ENCODE measurements at places on chromosomes 13 and 19.

GRCh38 chr13:113493315-113493951, 2.9 kb upstream of the DCUN1D2 start:
- no peak overlapping the region for H3K4me3 ChIP-seq
- H3K27me3 ChIP-seq = no peaks in the 10 kb centered on the region
- H3K27ac ChIP-seq = no peak overlapping the region
- H3K36me3 ChIP-seq = peaks cover 14% of the 10 kb centered on the region
- DNase-seq = no peak

GRCh38 chr19:16452325-16452724, 19.4 kb downstream of the EPS15L1 start:
- DNase-seq = no peak
- H3K4me1 ChIP-seq = peaks cover 10% of the 10 kb centered on the region
- H3K4me3 ChIP-seq = no peak overlapping the region

GRCh38 chr13:63643543-63643942, 2227.9 kb upstream of the PCDH20 start:
- H3K4me3 ChIP-seq = no peak overlapping the region
- no peaks in the 10 kb centered on the region for H3K36me3 ChIP-seq
- no peak for DNase-seq
- no peaks in the 10 kb centered on the region for H3K27me3 ChIP-seq
- H3K27ac ChIP-seq = no peak overlapping the region
- no peaks in the 10 kb centered on the region for H3K4me1 ChIP-seq

DNA sequence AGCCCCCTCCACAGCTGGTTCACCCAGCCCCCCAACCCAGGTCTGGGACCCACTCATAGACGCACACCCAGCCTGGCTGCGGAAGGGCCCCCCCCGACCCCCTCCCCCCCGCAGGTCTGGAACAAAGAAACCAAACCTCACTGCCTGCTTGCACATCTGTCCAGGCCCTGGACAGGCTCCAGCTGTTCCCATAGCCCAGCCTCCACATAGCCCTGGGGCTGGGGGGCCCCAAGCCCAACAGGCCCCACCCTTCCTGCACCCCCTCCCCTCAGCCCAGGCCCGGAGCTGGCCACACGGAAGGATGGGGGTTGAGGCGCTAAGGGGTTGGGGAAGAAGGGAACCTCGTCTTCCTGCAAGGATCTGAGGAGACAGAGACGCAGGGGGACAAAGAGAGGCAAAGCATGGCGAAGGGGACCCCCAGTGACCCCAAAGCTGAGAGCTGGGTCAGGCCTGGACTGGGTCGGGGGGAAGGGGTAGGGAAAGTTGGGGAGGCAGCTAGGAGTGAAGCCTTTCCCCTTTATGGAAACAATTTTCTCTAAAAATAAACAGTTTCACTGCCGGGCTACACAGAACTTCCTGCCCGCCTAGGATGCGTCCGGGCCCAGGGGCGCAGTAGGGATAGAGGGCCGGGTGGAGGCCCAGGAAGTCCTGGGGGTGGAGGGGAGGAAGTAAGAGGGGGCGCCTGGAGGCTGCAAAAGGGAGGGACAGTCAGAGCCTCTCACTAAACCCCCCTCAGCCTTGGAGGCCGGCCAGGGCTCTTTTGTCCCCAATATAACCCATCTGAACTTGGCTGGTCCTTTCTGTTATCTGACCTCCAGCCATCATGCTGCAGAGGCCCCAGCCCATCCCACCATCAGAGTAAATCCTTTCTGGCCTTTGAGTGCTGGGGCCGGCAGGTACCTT, 2.4 kb downstream of the KANK2 start:
- H3K27me3 ChIP-seq = no peaks in the 10 kb centered on the region
- H3K4me3 ChIP-seq = no peak overlapping the region
- peaks cover 5% of the 10 kb centered on the region for H3K36me3 ChIP-seq
- peaks cover 3% of the 10 kb centered on the region for H3K4me1 ChIP-seq
- DNase-seq = no peak

- no peak for DNase-seq
- no peak overlapping the region for H3K4me3 ChIP-seq
- no peaks in the 10 kb centered on the region for H3K36me3 ChIP-seq
- no peak overlapping the region for H3K27ac ChIP-seq
- H3K27me3 ChIP-seq = no peaks in the 10 kb centered on the region
Measured at GRCh38 chr19:51729781-51730180, 6.0 kb upstream of the HAS1 start.

- no peaks in the 10 kb centered on the region for H3K27me3 ChIP-seq
- no peak overlapping the region for H3K27ac ChIP-seq
- H3K36me3 ChIP-seq = no peaks in the 10 kb centered on the region
- H3K4me3 ChIP-seq = no peak overlapping the region
- no peak for DNase-seq
- peaks cover 3% of the 10 kb centered on the region for H3K4me1 ChIP-seq
Measured at GRCh38 chr13:44040818-44041100, 161.1 kb downstream of the LACC1 start.

DNA sequence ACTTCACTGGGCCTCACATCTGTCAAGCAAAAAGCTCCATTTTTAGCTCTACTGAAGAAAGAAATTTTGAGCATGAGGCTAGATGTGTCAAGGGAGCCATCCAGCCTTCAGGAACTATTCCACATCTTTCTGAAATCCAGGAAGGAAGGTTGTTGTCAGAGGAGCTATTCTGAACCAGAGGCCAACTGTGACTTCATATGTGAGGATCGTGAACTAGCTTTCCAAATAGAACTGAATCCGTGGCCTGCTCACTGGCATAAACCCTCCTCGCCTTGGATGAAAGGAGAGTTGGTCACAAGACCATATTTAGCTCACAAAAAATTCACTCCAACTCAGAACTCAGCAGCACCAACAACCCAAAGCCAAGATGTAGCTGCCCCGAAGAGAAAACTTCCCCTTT, 195.8 kb downstream of the FOXO1 start:
- H3K4me3 ChIP-seq = no peak overlapping the region
- DNase-seq = no peak
- no peaks in the 10 kb centered on the region for H3K36me3 ChIP-seq
- no peak overlapping the region for H3K27ac ChIP-seq

DNA sequence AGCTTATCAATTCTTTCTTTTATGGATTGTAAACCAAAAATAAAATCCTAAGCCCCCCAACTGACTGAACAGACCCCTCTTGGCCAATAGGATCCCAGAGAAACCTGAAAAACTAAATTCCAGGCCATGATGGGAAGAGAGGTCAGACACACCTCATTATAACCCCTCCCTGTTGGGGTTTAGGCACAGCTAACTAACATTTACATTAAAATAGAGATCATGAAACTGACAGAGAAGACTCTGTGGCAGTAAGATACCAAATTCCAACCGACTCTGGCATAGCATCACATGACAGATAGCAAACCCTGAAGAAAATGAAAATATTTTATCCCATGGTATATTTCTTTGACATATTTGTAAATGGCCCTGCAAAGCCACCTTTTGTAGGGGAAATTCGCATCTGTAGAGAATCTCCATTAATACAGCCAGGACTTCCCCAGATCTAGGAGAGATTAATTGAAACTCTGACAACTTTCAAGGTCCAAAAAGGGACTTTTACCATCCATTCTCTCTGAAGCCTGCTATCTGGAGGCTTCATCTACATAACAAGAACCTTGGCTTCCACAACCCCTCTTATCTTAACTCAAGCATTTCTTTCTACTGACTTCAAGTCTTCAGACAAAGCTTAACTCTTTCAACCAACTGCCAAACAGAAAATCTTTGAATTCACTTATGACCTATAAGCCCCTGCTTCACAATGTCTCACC, 27.1 kb upstream of the GAS6 start:
- H3K36me3 ChIP-seq = no peaks in the 10 kb centered on the region
- H3K4me3 ChIP-seq = no peak overlapping the region
- no peak for DNase-seq
- H3K27ac ChIP-seq = no peak overlapping the region

DNA sequence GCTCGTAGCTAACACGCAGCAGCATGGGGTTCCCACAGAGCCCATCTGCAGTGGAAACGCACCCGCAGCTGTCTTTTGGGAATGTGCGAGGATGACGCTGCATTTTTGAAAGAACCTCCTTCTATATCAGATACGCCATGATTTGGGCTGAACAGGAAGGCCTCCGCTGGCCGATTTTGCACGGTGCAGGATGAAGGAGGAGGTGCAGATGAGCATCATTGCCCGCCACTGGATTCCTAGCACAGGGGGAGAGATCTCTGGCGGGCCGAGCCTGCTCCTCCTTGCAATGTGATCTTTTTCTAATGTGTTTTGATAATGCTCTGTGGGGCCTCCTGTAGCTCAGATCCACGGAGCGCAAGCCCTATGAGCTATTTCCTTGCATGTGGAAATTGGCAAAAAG, 55.5 kb downstream of the EFNB2 start:
- no peak for DNase-seq
- H3K4me1 ChIP-seq = no peaks in the 10 kb centered on the region
- H3K27me3 ChIP-seq = no peaks in the 10 kb centered on the region
- no peak overlapping the region for H3K4me3 ChIP-seq
- H3K27ac ChIP-seq = no peak overlapping the region
- H3K36me3 ChIP-seq = no peaks in the 10 kb centered on the region

GRCh38 chr13:86567119-86567518, 767.9 kb upstream of the SLITRK6 start:
- no peak overlapping the region for H3K27ac ChIP-seq
- H3K4me3 ChIP-seq = no peak overlapping the region
- DNase-seq = no peak
- H3K4me1 ChIP-seq = no peaks in the 10 kb centered on the region
- H3K36me3 ChIP-seq = no peaks in the 10 kb centered on the region

DNA sequence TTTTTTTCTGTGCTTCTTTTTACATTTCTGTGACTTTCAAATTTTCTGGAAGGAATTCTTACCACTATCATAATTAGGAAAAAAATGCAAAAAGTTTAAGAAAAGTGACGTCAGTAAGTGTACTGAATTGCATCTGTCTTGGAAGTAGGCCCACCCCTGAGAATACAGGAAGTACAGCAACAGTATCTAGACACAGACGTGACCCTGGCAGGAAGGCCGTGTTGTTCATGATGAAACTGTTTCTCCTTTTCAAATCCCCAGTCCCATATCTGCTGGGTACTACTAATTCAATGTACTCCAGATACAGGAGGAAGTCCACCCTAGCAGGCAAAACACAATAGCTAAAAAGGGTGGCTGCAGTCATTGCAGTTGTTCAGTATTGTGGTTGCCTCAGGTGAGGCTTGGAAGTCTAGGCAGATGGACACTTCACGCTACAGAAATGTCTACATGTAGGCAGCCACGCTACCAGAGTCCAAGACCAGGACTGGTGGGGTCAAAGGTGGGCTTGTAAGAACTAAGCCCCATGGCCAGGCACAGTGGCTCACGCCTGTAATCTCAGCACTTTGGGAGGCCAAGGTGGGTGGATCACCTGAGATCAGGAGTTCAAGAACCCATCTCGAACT, 49.6 kb upstream of the MED4 start:
- no peaks in the 10 kb centered on the region for H3K4me1 ChIP-seq
- no peaks in the 10 kb centered on the region for H3K27me3 ChIP-seq
- no peaks in the 10 kb centered on the region for H3K36me3 ChIP-seq

DNA sequence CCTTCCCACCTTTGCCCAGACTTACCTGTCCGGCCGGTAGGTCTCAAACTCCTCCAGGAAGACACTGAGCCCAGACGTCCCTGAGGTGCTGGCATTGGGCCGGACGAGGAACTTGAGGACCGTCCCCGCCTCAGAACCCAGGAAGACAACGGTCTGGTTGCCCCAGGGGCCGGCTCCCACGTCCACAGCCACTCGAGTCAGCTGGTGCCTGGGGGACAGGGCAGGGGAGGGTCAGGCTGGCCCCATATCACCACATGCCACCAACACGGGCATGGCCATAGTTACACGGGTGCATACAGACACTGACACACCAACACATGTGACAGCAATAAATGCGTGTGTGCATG, 8.4 kb upstream of the LRG1 start:
- H3K4me1 ChIP-seq = no peaks in the 10 kb centered on the region
- no peaks in the 10 kb centered on the region for H3K27me3 ChIP-seq
- H3K36me3 ChIP-seq = peaks cover 25% of the 10 kb centered on the region
- H3K27ac ChIP-seq = no peak overlapping the region
- no peak overlapping the region for H3K4me3 ChIP-seq

GRCh38 chr13:52892925-52893324, 44.5 kb upstream of the PCDH8 start:
- no peaks in the 10 kb centered on the region for H3K36me3 ChIP-seq
- H3K27me3 ChIP-seq = no peaks in the 10 kb centered on the region
- H3K27ac ChIP-seq = no peak overlapping the region
- no peak overlapping the region for H3K4me3 ChIP-seq
- DNase-seq = no peak

DNA sequence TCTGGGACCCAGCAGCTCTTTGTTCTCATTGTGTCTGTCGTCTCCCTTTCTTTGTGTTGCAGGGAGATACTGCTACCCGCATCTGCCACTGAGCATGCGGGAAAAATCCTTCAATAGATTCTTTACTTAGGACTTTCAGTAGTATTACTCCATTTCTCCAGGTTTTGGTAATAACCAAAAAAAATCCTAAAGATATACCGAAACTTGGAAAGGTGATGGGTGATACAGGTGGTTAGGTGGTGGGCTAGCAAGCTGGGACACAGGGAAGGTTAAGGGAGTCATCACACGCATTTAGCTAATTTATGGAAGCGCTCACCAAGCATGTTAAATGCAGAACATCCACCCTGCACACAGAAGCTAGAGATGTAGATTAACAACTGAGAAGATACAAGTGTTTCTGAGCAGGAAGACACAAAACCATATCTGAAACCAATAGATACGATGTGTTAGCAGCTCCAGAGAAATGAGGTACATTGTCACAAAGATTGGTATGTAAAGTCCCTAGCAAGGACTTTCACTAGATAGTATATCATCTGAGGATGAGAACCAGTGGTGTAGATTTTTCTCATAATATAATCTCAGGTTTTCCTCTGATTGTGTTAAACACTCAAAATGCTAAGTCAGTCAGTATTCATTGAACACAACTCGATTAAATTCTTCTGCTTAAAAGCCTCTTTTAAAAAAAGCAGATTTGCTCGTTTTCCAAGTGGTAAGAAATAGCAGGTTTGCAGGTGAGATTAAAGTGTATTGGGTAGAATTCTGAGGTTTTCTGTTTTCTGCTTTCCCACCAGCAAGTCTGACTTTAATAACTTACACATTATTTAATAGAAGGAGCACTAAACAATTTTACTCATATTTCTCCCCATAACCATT, 1.2 kb upstream of the SLAIN1 start:
- no peak for DNase-seq
- H3K4me3 ChIP-seq = no peak overlapping the region
- no peaks in the 10 kb centered on the region for H3K36me3 ChIP-seq
- H3K27ac ChIP-seq = no peak overlapping the region
- peaks cover 5% of the 10 kb centered on the region for H3K4me1 ChIP-seq

- no peak overlapping the region for H3K4me3 ChIP-seq
- H3K36me3 ChIP-seq = no peaks in the 10 kb centered on the region
- H3K27ac ChIP-seq = no peak overlapping the region
- H3K27me3 ChIP-seq = no peaks in the 10 kb centered on the region
- H3K4me1 ChIP-seq = no peaks in the 10 kb centered on the region
Measured at GRCh38 chr13:24356270-24356669, 46.9 kb downstream of the C1QTNF9 start.

GRCh38 chr19:49233163-49233562, 75.6 kb downstream of the TRPM4 start:
- no peaks in the 10 kb centered on the region for H3K27me3 ChIP-seq

DNA sequence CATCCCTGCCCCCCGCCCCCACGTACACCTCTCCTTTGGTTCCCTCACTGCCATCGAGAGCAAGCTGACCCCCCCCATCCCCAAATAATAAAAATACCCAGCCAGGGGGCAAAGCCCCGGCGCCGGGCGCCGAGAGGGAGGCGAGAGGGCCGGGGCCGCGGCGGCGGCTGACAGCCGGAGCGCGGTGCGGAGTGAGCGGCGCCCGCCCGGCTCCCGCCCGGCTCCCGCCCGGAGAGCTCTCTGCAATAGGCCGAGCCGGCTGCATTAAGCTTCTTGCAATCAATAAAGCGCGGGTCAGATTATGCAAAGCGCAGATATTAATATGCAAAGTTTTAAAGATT, 40.9 kb downstream of the DEDD2 start:
- DNase-seq = peak; percentile 67
- peaks cover 74% of the 10 kb centered on the region for H3K27me3 ChIP-seq
- peaks cover 8% of the 10 kb centered on the region for H3K4me1 ChIP-seq

All from H1 (cell line).